ENCODE measurements at places on chromosomes 1 and 21.

GRCh38 chr1:154469844-154470560 is 32.0 kb upstream of the TDRD10 start:
- DNase-seq, result no peak

GRCh38 chr1:53187401-53187800 is 9.2 kb upstream of the CPT2 start:
- no peak for DNase-seq

DNA sequence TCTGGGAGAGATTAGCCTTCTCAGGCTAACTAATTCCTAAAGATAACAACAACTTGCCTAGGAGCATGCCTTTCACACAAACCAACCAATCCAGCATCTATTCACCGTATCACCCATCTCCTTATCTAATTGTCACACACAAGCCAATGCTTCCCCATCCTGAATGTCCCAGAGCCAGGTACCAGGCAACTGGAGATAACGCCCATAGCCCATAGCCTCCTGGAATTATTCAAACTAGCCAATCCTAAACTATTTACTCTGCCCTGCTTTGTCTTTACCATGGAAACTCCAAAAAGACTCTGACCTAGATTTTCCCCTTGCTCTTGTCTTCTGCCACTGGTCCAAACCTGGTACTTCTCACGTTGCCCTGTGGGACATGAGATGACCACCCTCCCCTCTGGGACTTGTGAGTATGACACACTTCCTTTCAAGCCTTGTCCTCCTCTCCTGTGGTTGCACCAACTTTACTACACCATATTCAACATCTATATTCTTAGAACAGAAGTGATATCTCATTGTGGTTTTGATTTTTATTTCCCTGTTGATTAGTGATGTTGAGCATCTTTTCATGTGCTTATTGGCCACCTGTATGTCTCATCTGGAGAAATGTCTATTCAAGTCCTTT is 8.8 kb upstream of the ATG4C start:
- DNase-seq, result no peak

- DNase-seq, result no peak
Observed at GRCh38 chr1:3029481-3029961, 8.3 kb downstream of the ACTRT2 start.
